LHCN-M2 (cell line): ENCODE measurements at places on chromosomes 4 and X. TPM values are rescaled to one million over a fixed set of nuclear protein-coding genes. Genes with fewer than 3 reads are reported as not detected.

- DNase-seq, result no peak
Measured at GRCh38 chrX:111867236-111867635, 8.7 kb upstream of the TRPC5OS start.

The ASB12 gene
- not detected in 2 replicates for total RNA-seq

GRCh38 chr4:111754003-111754402, 391.3 kb upstream of the FAM241A start:
- no peak for DNase-seq

GRCh38 chrX:115940888-115941332, 229.6 kb upstream of the AGTR2 start:
- no peak for DNase-seq

- no peak for DNase-seq
Measured at GRCh38 chrX:126165401-126165720, 728 bp downstream of the DCAF12L2 start.

- DNase-seq, result no peak
Measured at GRCh38 chr4:147194604-147195003, 248.9 kb upstream of the TTC29 start.

The EDA2R gene
- total RNA-seq, result 27.2 and 27.8 TPM in 2 replicates

DNA sequence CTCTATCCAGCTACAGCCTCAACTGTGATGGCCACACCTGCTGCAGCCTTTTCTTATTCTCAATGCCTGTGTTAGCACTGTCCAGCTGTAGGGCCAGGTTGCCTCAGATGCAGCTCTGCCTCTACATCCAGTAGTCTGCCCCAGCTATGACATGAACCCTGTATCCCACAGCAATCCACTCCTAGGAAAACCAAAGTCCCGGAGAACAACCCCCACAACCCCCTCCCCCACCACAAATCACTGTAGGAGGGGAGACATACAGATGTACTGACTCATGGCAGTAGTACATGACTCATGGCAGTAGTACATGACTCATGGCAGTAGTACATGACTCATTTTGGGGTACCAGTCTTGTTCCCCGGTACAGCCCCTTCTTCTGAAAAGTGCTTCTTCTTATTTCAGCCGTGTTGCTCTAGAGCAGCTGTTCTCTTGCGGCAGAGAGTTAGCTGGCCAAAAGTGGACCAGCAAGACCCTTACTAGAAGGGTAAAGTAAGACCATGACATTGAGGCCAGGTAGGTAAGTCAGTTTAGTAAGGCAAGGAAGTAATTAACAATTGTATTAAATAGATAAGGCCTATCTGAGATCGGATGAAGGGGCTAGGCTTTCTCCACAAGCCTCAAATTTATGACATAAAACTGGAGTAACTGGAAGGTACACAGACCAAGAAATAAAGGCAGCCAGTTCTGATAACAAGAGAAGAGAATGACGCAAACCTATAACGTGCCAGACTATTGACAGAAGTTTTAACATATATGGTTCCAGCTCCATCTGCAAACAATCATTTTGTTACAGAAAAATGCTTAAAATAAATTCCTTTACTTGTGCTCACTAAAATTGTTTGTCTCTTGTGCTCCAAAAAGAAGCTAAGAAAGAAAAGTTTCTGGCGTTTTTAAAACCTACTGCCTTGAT, 221.4 kb downstream of the TACR3 start:
- DNase-seq, result peak; percentile 83

- DNase-seq, result peak; percentile 34
Measured at GRCh38 chr4:176498617-176499256, 179.0 kb downstream of the SPCS3 start.

DNA sequence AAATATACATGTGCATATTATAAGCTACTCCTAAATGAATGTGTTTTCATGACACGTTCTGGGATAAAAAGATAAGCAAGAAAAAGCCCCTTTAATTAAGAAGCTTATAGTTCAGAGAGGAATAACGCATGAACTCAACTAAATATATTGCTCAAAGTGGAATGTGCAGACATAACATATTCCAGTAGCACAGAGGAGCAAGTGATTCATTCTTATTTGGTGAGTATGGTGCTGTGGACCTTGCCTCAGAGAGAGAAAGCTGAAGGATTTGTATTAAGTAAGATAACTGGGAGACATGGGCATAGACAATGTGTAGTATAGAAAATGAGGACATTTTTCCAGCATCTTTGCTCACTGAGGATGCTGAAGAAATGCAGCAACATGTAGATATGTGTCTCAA, 76.8 kb downstream of the CFAP299 start:
- no peak for DNase-seq

The TMEM154 gene
- 0.52 and 0.90 TPM in 2 replicates for total RNA-seq

The IL15 gene
- 6.8 and 8.0 TPM in 2 replicates for total RNA-seq

DNA sequence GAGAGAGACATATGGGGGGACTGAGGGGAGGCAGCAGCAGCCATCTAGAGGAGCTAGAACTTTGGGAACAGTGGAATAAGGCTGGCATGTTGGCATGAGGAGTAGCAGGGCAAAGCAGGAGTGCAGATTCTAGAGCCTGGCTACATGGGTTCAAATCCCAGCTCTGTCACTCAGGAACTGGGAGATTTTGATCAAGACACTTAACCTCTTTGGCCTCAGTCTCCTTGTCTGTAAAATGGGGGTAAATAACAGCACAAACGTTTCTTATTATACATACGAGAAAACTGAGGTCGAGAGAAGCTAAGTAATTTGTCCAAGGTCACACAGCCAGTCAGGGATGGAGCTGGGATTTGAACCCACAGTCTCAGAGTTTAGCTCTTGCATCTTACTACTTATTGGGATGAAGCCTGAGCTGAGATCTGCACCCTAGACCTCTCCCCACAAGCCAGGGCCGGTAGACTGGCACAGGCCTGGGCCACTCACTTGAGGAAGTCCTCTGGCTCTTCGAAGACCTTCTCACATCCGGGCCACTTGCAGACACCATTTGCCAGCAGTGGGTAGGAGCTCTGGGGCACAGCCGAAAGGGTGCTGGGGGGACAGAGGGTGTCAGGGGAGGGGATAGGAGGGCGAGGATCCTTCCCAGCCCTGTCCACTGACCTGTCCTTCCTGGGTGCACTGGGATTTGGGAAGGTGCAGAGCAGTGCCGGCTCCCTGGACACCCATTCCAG, 8.1 kb downstream of the FOXP3 start:
- no peak for DNase-seq

DNA sequence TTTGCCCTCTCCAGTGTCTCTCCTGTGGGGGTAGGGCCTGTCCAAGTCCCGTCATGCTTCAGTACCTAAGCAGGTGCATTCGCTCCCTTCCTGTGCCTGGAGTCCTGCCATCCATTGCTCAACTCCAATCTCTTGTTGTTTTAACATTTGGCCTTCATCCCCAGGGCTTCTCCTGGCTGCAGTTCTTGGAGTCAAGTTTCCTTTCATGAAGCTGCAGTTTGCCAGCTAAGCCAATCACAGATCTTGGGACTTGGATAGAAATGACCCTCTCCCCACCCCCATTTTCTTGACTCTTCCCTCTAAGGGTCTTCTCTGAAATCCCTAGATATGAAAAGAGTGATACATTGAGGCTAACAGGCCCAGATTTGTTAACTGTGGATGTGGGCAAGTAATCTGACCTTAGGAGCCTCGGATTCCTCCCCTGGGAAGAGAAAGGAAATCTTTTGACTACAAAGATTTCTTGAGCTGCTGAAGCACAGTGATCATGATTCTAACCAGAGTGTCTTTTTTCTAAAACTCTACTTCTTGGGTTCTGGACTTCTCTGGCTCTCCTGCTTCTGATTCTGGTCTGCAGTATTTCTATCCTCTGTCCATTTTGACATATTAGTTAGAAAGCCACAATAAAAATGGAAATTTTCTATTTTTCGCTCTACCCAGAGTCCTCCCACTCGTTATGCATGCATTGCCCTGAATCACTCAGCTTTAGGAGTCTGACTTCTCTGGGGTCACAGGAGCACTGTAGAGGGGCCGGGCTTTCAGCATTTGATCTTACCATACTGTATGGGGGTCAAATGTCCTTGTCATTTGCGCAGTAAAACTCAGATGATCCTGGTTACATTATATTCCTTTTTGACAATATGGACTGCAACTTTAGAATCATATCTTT, 61.0 kb downstream of the CHRNA9 start:
- DNase-seq, result peak; percentile 60

The HMX1 gene
- not detected in 2 replicates for total RNA-seq

The PAGE4 gene
- not detected in 2 replicates for total RNA-seq

The PDGFC gene
- 89.3 and 107 TPM in 2 replicates for total RNA-seq

GRCh38 chrX:135383249-135383648, 38.5 kb upstream of the SMIM10L2A start:
- DNase-seq, result no peak
